WERI-Rb-1 (cell line): ENCODE measurements at places on chromosomes 5 and 9.

- DNase-seq: no peak
These were observed 13.4 kb downstream of the OLFML2A start for GRCh38 chr9:124790301-124790700.

- DNase-seq: no peak
These were observed 41.8 kb downstream of the ROR2 start for GRCh38 chr9:91908293-91908623.

GRCh38 chr9:15295761-15296405 lies 11.1 kb downstream of the TTC39B start:
- DNase-seq: no peak

DNA sequence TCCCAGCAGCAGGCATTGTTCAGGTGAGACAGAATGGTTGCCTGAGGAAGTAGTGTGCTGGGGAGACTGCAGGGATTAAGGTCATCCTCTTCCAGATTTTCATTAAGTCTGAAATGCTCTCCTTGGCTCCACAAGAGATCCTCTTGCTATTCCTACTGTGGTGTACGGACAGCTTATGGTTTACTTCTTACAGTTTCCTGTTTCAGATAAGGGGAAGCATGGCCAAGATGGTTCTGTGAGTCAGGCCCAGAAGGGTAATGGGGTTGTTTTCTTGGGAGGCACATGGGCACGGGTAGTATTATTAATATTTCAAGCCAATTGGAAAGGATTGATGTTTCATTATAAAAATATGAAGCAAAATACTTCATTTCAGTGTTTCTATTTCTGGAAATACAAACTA lies 42.9 kb downstream of the GLRX start:
- no peak for DNase-seq

DNA sequence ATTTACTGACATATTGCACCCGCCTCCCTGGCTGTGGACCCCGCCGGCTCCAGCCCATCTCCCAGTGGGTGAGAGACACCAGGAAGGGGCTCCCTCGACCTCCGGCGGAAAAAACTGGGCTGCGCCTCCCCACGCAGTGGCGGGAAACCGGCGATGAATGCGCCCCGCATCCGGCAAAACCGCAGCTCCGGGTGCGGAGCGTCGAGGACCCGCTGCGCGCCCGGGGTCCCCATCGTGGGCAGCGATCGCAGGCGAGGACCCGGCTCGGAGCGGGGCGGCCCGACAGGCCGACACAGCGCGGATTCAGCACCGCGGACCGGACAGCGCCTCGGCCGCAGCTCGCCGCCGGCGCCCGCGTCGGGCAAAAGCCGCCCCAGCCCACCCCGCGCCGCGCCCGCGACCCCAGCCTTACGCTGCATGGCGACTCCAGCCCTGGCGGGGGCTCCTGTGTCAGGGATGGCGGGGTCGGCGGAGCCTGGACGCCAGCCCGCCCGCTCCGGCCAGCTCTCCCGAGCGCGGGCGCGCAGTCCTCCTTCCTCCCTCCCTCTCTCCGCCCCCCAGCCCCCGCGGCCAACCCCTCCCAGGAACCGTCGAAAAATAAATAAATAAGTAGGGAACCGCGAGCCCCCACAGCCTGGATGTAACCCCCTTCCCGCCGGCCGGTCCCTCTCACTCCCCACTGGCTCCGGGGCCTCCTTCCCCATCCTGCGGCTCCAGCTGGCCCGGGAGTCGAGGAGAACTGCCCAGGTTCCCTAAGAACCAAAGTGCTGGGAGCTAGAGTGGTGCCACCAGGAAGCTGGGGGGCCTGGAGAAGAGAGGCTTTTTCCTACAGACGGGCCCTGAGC lies 3.1 kb downstream of the LHX3 start:
- no peak for DNase-seq

DNA sequence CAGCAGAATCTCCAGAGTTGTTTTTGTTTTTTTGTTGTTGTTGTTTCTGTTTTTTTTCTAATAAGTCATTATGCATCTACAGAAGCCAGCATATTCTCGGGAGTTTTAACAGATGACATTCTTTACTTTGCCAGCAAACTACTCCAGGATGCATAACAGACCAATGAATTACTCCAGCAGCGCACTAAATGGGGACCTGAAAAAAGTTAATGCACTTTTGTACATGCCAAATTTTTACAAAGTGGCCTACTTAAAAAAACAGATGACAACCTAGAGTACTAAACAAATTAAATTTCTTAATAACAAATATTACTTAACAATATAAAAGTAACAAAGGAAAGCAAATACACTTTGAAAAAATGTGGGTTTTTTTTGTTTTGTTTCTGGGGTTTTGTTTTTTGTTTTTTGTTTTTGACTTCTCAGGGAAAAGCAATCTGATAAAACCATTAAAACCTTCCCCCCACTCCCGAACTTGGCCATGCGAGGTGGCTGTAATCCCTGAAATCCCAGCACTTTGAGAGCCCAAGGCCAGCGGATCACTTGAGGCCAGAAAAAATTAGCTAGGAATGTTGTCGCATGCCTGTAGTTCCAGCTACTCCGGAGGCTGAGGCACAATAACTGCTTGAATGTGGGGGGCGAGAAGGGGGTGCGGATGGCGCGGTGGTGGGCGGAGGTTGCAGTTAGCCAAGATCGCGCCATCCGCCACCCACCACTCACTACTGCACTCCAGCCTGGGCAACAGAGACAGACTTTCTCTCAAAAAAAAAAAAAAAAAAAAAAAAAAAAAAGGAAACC lies 352.4 kb downstream of the CETN3 start:
- peak; percentile 9 for DNase-seq
